MCF 10A (cell line): ENCODE measurements at places on chromosomes 7 and 10.
A peak's percentile ranks its signal among the peaks of the same experiment; 100 is the strongest.

- H3K4me3 ChIP-seq, result no peak overlapping the region
- DNase-seq, result no peak
- no peaks in the 10 kb centered on the region for H3K27me3 ChIP-seq
- H3K36me3 ChIP-seq, result no peaks in the 10 kb centered on the region
- H3K27ac ChIP-seq, result no peak overlapping the region
Observed at GRCh38 chr10:310976-311639, 175.9 kb downstream of the ZMYND11 start.

- H3K4me1 ChIP-seq, result peaks cover 6% of the 10 kb centered on the region
- no peaks in the 10 kb centered on the region for H3K36me3 ChIP-seq
- H3K4me3 ChIP-seq, result peak overlapping the region; percentile 36
- peaks cover 45% of the 10 kb centered on the region for H3K27me3 ChIP-seq
- no peak for DNase-seq
Observed at GRCh38 chr7:90119178-90119971, 34.9 kb upstream of the STEAP1 start.

GRCh38 chr7:7834761-7835160 is 116.4 kb upstream of the RPA3 start:
- DNase-seq, result no peak
- no peak overlapping the region for H3K4me3 ChIP-seq
- peaks cover 9% of the 10 kb centered on the region for H3K4me1 ChIP-seq
- no peak overlapping the region for H3K27ac ChIP-seq
- H3K36me3 ChIP-seq, result no peaks in the 10 kb centered on the region
- H3K27me3 ChIP-seq, result no peaks in the 10 kb centered on the region

- H3K4me1 ChIP-seq, result no peaks in the 10 kb centered on the region
- no peaks in the 10 kb centered on the region for H3K36me3 ChIP-seq
- H3K27me3 ChIP-seq, result no peaks in the 10 kb centered on the region
- H3K27ac ChIP-seq, result no peak overlapping the region
Observed at GRCh38 chr10:85212526-85212925, 884.1 kb downstream of the CCSER2 start.

DNA sequence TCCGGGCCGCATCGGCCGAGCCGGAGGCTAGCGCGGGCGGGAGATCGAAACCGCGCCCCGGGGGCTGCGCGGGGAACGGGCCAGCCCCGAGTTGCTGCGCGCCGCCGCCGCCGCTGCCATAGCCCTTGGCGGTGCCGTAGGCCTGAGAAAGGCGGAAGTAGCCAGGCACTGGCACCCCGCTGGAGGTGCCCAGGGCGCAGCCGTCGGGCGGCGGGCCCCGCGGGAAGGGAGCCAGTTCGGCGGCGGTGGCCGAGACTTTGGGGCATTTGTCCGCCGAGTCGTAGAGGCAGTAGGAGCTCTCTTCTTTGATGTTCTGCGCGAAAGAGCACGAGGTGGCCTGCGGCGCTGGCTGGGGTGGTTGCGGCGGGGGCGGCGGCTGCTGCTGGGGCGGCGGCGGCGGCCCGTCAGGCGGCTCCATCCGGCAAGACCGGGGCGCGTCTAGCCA is 587 bp downstream of the HOXA10 start:
- H3K4me3 ChIP-seq, result peak overlapping the region; percentile 79
- H3K36me3 ChIP-seq, result peaks cover 11% of the 10 kb centered on the region
- DNase-seq, result peak; percentile 17

- H3K27me3 ChIP-seq, result no peaks in the 10 kb centered on the region
- no peak overlapping the region for H3K4me3 ChIP-seq
- DNase-seq, result no peak
- H3K36me3 ChIP-seq, result no peaks in the 10 kb centered on the region
- no peak overlapping the region for H3K27ac ChIP-seq
Observed at GRCh38 chr10:93757136-93757535, 600 bp upstream of the LGI1 start.

- no peaks in the 10 kb centered on the region for H3K27me3 ChIP-seq
- no peaks in the 10 kb centered on the region for H3K36me3 ChIP-seq
- no peaks in the 10 kb centered on the region for H3K4me1 ChIP-seq
- no peak overlapping the region for H3K4me3 ChIP-seq
Observed at GRCh38 chr7:42627626-42628025, 284.2 kb downstream of the C7orf25 start.

- no peak overlapping the region for H3K27ac ChIP-seq
- DNase-seq, result no peak
- H3K4me1 ChIP-seq, result no peaks in the 10 kb centered on the region
- H3K27me3 ChIP-seq, result peaks cover 10% of the 10 kb centered on the region
- no peaks in the 10 kb centered on the region for H3K36me3 ChIP-seq
- H3K4me3 ChIP-seq, result no peak overlapping the region
Observed at GRCh38 chr10:100075426-100076220, 6.0 kb downstream of the CPN1 start.

DNA sequence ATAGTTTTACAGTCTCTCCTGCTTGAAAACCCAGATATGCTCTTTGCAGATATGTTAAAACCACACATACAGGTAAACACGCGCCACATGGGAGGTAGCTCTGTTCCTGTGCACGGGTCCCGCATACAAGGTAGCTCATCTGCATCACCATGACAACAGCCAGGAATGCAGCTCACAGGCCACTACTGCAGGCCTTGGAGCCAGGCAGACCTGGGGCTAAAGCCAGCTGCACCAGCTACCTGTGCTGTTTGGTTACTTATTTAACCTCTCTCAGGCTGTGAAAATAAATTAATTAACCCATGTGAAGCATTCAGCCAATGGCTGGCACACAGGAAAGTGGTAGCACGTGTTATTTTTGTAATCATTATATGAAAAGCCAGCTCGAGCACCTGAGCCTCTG is 428.3 kb downstream of the TNS3 start:
- H3K27ac ChIP-seq, result no peak overlapping the region
- H3K27me3 ChIP-seq, result no peaks in the 10 kb centered on the region
- no peak for DNase-seq
- no peaks in the 10 kb centered on the region for H3K36me3 ChIP-seq
- H3K4me3 ChIP-seq, result no peak overlapping the region

- H3K36me3 ChIP-seq, result no peaks in the 10 kb centered on the region
- no peaks in the 10 kb centered on the region for H3K27me3 ChIP-seq
- peak; percentile 2 for DNase-seq
- no peak overlapping the region for H3K4me3 ChIP-seq
- no peaks in the 10 kb centered on the region for H3K4me1 ChIP-seq
- no peak overlapping the region for H3K27ac ChIP-seq
Observed at GRCh38 chr10:13475124-13475523, 53.7 kb downstream of the BEND7 start.

DNA sequence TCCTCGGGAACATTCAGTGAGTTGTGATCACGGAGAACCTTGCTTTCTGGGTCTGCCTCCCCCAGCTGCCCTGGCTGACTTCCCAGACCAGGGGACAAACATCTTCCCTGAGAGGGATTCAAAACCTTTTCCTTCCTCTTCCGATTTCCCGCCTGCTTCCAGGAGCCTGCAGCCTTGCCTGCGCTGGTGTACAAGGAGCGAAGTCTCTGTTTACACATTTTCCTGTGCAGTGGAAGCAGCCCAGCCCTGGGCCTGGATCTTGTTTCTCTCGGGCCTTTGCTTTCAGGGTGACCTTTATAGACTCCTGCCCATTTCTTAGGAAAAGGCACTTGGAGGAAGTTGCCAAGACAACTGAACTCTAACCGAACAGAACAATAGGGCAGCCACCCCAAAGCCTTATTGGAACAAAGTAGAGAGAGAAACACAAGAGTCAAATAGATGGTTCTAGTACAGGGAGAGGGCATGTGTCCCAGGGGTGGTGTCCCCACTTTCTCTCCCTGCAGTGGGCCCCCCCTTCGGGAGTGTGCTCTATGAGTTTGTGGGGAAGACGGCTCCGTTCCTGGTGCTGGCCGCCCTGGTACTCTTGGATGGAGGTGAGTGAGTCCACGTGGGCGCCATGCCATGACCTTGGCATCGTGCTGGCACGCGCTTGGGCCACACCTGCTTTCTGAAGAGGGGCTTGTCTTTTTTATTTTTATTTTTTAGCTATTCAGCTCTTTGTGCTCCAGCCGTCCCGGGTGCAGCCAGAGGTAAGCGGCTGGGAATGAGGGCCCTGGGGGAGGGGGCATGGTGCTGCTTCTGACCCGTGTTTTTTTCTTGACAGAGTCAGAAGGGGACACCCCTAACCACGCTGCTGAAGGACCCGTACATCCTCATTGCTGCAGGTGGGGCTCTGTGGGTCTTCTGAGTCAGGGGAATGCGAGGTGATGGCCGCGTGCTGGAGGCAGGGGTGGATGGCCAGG is 14.1 kb downstream of the SLC18A2 start:
- H3K36me3 ChIP-seq, result no peaks in the 10 kb centered on the region
- no peaks in the 10 kb centered on the region for H3K4me1 ChIP-seq
- no peak overlapping the region for H3K4me3 ChIP-seq
- no peak overlapping the region for H3K27ac ChIP-seq
- DNase-seq, result no peak

DNA sequence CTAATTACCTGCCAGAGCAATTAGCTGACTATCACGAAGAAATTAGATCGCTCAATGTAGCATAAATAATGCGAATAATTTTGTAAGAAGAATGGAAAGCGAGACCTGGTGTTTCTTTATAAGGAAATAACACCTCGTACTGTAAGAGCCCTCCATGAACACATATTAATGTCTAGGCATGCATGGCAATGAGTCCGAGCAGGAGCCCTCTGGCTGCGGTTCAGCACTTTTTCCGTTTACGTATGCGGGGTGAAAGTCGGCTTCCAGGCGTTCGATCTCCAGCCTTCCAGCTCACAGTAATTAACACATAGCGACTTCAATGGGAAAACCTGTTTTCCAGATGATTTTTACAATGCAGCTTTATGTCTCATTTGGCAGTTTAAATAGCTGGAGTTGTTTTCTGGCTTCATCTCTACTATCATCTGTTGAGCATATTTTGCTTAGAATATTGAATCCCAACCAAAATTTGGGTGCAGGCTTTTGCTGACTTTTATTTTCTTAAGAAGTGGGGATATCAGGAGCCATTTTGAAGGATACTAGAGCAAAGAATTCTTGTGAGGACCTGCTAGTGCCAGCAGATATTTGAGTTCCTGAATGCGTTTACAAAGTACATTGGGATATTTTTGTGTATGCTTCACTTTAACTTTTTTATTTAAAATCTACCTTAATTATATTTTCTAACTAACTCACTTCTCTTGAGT is 7.2 kb upstream of the SP8 start:
- no peak for DNase-seq
- H3K36me3 ChIP-seq, result no peaks in the 10 kb centered on the region
- peaks cover 5% of the 10 kb centered on the region for H3K4me1 ChIP-seq
- H3K4me3 ChIP-seq, result no peak overlapping the region
- H3K27ac ChIP-seq, result no peak overlapping the region
- H3K27me3 ChIP-seq, result peaks cover 46% of the 10 kb centered on the region

- peak; percentile 75 for DNase-seq
- H3K27ac ChIP-seq, result peak overlapping the region; percentile 100
- H3K4me1 ChIP-seq, result peaks cover 33% of the 10 kb centered on the region
- H3K27me3 ChIP-seq, result no peaks in the 10 kb centered on the region
- H3K36me3 ChIP-seq, result peaks cover 59% of the 10 kb centered on the region
Observed at GRCh38 chr7:836429-836828, 4.2 kb downstream of the SUN1 start.

DNA sequence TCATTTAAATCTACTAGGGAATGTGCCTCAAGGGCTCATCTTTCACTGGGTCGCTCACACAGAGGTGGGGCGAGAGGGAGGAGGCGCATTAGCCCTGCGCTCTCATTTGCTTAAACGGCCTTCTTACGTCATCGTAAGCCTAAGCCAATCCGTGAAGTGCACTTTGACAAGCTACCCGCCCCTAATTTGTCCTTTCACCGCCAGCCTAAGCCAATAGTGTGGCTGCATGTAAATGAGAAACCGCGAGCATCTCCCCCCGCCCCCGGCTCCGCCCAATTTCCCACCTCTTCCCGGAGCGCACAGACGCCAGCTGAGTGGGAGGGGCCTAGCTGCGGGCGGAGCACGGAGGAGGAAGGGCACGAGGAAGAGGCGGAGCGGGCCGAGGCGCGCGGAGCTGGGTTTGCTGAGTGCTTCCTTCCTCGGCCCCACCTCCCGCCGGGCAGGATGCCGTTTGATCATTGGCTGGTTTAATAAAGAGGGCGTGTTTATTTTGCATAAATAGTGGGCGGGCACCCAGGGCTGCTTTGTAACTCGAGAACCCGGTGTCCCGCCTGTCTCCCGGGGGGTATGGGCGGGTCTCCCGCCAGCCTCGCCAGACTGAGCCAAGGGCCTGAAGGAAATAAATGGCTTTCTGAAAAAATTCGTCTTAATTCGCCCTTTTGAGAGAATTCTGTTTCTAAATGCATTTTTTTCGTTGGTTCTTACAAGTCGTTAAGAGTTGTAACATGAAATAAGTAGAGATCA is 289.6 kb upstream of the NFE2L3 start:
- peaks cover 44% of the 10 kb centered on the region for H3K27me3 ChIP-seq
- H3K4me1 ChIP-seq, result peaks cover 5% of the 10 kb centered on the region
- no peak overlapping the region for H3K27ac ChIP-seq
- peak overlapping the region; percentile 68 for H3K4me3 ChIP-seq

DNA sequence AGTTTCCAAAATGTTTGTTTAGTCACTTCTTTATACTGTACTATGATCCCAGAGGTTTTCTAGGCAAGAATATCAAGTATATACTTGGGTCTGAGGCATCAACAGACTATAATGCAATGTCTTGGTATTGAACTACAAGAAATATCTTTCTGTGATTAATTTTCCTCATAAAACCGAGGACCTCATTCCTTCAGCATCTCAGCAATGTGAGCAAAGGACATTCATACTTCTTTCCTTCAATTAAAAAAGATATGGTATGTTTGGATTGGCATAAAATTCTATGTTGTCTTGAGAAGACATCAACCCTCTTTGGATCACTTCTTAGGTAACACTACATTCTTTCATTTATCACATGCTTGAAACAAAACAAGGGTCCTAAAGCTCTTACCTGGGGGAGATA is 524.5 kb downstream of the PHTF2 start:
- no peaks in the 10 kb centered on the region for H3K4me1 ChIP-seq
- no peak overlapping the region for H3K27ac ChIP-seq
- H3K36me3 ChIP-seq, result no peaks in the 10 kb centered on the region
- no peak for DNase-seq
